Right renal pelvis (tissue), 4 donors: ENCODE measurements at places on chromosomes 12 and 14. TPM values are rescaled to one million over a fixed set of nuclear protein-coding genes. Genes with fewer than 3 reads are reported as not detected.

The ARHGEF25 gene
- 35.1 TPM for polyA plus RNA-seq

DNA sequence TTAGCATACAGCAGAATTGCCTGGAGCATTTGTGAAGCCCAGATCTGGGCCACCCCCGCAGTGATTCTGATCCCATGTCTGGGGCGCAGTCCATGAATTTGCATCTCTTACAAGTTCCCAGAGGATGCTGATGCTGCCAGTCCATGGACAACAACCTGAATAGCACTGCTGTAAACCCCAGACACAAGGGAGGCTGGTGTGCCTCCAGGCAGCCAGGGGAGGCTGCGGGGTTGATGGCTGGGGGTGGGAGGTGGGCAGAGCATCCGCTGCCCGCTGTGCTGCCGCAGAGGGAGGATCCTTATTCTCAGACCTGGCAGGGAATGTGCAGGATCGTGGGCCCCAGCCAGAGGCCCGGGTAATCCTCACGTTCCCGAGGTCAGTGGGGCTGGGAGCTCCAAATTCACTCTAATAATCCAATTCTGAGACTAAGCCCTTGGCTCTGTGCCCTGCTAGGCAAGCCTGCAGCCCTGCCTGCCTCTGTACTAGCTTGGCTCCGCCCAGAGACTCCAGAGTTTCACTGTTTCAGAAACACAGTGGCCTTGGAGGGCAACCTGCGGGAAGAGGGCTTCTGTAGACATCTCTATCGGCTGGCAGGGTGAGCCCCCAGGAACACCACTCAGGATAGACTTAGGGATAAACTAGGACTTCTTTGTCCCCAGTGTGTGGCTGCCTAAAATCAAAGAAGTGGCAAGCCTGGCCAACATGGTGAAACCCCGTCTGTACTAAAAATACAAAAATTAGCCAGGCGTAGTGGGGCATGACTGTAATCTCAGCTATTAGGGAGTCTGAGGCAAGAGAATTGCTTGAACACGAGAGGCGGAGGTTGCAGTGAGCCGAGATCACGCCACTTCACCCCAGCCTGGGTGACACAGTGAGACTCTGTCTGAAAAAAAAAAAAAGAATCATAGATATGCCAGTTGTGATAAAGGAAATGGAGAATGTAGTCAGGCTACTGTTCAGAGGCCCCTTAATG, 17.8 kb upstream of the MLEC start:
- no peak for DNase-seq

DNA sequence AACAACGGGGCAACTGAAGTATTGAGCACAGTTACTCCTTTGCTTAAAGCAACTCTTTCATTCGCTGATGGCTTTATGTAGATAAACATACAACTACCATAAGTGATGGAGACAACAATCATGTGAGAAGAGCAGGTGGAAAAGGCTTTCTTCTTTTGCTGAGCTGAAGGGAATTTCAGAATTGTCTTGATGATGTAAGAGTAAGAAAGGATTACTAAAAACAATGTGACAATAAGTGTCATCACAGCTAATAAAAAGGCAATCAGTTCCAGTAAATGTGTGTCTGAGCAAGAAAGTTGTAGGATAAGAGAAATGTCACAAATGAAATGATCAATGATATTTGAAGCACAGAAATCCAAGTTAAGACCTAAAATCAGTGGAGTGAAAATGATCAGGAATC, 647 bp downstream of the OR6C70 start:
- DNase-seq = no peak

DNA sequence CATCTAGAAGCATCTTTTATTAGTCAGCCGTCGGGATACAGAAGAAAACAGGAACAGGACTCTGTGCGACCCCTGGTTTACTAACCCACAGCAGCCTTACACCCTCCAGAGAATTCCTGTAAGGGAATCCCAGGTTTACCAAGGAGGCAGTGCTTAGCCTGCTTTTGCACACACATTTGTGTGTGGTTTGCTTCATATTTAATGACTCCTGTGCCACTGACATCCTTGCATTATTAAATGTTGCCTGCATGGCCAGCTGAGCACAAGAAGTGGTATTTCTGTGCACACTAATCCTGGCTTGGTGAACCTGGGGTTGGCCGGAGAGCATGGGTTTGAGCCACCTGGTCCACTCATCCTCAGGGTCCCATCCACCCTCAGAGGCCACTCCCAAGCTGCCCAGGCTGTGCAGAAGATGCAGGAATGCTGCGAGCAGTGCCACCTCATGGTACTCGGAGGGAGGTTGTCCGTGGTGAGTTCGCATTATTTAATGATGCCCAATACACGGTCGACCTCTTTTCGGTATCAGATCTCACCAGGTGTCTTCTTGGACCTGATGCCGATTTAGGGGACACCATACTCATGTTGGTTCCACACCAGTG, 152.4 kb upstream of the RTL1 start:
- DNase-seq = no peak

- no peak for DNase-seq
These were observed 513 bp downstream of the BCAT1 start for GRCh38 chr12:24948420-24948756.

The PLEKHD1 gene
- 4.3 TPM for polyA plus RNA-seq

GRCh38 chr12:2163177-2163941, 110.6 kb downstream of the CACNA1C start:
- no peak for DNase-seq

The LHX5 gene
- polyA plus RNA-seq = not detected

- no peak for DNase-seq
These were observed 4.2 kb upstream of the RIPK3 start for GRCh38 chr14:24343795-24344660.

DNA sequence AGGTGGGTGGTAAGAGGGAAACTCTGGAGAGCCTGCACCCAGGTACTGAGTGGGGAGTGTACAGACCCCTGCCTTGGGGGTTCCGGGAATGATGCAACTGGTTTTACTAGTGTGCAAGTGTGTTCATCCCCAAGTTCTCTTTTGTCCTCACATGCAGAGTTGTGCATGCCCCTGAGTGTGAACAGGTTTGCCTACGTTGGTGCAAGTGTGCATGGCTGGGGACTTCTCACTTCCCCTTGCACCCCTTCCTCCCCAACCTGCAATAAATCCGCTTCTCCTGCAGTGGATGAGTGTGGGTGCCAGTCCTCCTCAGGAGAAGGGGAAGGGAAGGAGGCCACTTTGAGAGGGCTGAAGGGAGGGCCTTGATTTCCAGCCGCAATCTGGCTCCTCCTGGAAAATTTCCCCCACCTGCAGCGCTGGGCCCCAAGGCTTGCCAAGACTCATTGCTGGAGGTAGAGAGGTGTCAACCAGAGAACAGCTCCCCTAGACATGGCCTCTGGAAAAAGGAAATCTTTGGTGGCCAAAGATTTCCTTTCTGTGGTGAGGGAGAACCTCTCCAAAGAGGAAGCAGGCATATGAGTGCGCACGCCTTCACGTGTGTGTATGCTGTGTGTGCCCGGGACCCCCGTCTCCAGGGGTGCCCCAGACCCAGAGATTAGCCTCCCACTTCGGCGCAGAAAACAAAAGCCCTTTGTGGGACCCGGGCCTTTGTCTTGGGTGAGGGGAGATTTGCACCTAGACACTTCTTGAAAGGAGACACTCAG, 5.5 kb downstream of the AQP2 start:
- no peak for DNase-seq

The LRRC43 gene
- polyA plus RNA-seq = 5.5 TPM

DNA sequence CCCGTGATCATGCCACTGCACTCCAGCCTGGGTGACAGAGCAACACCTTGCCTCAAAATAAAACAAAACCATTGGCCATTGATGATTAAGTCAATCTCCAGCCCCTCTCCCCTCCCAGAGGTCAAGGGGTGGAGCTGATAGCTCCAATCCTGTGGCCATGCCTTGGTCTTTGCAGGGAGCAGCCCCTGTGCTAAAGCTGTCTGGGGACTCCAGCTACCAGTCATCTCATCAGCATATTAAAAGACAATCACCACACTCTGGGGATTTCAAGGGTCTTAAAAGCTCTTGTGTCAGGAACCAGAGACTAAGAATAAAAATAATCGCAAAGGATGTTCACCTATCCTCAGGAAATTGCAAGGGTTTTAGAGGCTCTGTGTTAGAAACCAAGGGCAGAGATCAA, 30.6 kb downstream of the HCAR2 start:
- no peak for DNase-seq

- no peak for DNase-seq
These were observed 3.5 kb downstream of the DAZAP2 start for GRCh38 chr12:51242120-51242519.

- DNase-seq = no peak
These were observed 159.9 kb downstream of the EGLN3 start for GRCh38 chr14:33790996-33791395.

The FAM234B gene
- polyA plus RNA-seq = 10.8 TPM

DNA sequence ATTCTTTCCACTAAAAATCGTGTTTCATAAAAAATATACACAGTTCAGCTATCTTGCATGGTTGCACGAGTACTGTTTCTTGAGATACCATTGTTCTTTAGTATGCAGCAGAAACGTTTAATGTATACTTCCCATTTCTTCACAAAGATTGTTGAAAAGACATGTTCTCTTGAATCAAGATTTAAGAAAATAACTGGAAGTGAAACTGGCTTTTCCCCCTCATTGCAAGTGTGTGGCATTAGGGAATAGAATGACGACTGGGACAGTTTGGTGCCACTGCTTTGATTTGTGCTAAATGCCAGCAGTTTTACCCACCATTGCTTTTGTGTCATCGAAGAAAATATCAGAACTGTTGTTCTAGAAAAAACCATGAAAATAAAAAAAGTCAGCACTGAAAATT, 20.3 kb upstream of the DHRS2 start:
- no peak for DNase-seq

- no peak for DNase-seq
These were observed 42.4 kb downstream of the YEATS4 start for GRCh38 chr12:69401940-69402339.

DNA sequence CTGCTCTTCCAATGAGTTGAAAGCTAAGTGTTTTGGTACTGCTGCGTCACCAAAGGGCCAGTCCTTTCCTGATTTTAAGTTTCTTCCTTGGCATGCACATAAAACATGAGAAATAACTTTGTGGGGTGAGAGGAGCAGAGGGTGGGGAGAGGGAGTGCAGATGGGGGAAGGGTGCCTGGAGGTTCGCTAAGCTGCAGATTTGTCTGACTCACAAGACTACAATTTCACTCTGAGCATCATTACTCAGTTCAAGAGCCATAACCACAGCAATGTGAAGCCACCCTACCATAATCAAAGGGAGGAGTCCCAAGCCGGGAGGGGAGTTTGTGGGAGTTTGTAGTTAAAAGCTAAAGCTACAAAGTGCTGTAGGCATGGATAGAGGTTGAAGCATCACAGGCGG, 136.1 kb downstream of the ANO2 start:
- DNase-seq = no peak

- DNase-seq = no peak
These were observed 18.1 kb downstream of the CLEC2B start for GRCh38 chr12:9851050-9851449.

DNA sequence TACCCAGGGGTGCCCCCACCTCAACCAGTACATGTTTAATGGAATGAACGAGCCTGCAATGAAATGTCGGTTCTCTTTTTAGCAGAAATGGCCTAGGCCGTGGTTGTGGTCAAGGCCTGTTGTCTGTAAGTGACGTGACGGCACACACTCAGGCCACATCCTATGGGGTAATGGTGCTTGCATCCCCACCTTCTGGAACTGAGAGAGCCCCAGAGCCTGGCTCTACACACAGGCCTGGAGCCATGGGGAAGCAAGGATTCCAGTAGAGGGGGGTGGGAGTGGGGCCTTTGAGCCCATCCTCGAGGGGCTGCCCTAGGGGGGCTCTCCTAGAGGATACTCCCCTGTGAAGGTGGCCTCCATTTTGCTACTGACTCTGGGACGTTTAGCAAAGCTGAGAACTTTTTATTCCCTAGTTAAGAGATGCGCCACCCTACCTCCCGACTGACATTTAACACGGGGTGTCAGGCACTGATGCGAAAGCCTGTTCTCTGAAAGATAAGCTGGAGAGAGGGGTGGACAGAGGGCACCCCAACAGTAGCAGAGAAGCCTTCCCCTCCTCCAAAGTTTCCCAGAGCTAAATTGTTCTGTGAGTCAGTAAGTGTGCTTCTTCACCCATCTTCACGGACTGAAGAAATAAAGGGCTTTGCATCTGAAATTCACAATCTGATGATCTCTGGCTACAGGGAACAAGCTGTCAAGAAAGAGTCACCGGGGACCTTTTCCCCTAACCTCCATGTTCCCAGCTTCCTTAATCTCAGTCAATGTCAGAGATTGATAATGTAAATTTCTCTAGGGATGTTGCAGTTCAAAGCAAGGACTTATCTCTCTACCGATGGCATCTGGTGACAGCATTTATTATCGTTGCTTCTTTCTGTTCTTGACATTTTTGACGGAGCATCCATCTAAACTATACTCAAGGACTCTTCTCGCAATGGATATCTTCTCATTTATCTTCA, 6.8 kb downstream of the RIN3 start:
- no peak for DNase-seq

The DNAI7 gene
- polyA plus RNA-seq = 5.2 TPM

The ANAPC7 gene
- polyA plus RNA-seq = 66.5 TPM

- DNase-seq = no peak
These were observed 27.9 kb downstream of the CCNK start for GRCh38 chr14:99508896-99509629.

The TAS2R19 gene
- polyA plus RNA-seq = 1.5 TPM
